PC-3 (cell line): ENCODE measurements at places on chromosomes 2 and 18. TPM values are rescaled to one million over a fixed set of nuclear protein-coding genes. Genes with fewer than 3 reads are reported as not detected.

The ALLC gene
- not detected in 2 replicates for total RNA-seq

The L3MBTL4 gene
- total RNA-seq = 0.47 and 0.63 TPM in 2 replicates

The SLC30A3 gene
- total RNA-seq = 0.36 TPM in 1 of 2 replicates, not detected in the other

DNA sequence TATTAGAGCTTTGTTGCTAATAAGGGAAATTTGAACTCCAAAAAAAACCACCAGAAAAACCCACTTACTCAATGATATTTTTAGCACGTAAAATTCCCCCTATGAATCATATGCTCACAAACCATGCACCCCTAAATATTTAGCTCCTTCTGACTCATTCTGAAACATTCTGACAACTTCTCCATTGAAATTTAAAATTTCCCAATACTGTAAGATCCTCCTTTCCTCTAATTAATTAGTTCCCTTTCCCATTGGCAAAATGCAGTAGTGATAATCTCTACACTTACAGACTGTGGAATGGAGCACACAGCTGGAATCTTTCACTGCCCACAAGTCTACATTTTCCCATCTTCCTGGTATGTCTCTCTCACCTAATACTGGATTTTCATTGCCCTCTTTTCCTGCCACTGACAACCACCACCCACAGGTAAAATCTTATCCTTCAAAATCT is 215.8 kb upstream of the ACVR2A start:
- no peaks in the 10 kb centered on the region for H3K27me3 ChIP-seq
- H3K36me3 ChIP-seq = no peaks in the 10 kb centered on the region
- DNase-seq = no peak
- no peak overlapping the region for H3K27ac ChIP-seq
- H3K4me3 ChIP-seq = no peak overlapping the region

DNA sequence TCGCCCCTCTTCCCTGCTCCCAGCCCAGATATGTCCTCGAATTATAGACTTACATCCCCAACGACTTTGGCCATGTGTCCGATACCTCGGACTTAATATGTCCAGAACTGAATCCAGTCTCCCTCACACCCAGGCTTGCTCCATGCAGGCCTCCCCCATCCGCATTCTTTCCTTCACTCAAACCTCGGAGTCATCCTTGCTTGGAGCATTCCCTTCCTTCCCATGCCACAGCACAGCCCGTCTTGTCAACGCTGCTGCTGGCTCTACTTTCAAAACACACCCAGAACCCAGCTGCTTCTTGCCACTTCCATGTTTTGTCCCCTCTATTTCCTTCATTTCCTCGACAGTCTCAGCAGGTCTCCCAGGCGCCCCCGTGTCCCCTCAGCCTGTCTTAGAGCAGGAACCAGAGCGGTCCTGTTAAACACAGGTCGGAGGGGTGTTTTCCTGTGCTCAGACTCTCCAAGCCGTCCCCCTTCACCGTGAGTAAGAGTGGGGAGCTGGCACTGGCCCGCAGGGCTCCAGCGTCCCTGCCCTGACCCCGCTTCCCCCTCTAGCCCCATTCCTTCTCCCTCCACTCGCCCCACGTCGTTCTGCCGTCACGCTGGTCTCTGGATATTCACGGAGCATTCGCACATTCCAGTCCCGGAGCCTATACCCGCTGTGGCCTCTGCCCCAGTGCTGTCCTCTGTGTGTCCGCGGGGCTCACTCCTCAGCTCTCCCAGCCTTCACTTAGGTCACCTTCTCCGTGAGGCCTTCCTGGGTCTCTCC is 54.4 kb downstream of the VAPA start:
- H3K4me3 ChIP-seq = no peak overlapping the region
- no peak for DNase-seq
- H3K27ac ChIP-seq = no peak overlapping the region
- H3K4me1 ChIP-seq = no peaks in the 10 kb centered on the region
- H3K36me3 ChIP-seq = no peaks in the 10 kb centered on the region

- no peak for DNase-seq
- H3K36me3 ChIP-seq = no peaks in the 10 kb centered on the region
- no peak overlapping the region for H3K4me3 ChIP-seq
- no peak overlapping the region for H3K27ac ChIP-seq
These were observed 86.2 kb downstream of the SMIM21 start for GRCh38 chr18:75341267-75341666.
